Retina (tissue), 1 donor: ENCODE measurements at places on chromosomes 3 and 15.

DNA sequence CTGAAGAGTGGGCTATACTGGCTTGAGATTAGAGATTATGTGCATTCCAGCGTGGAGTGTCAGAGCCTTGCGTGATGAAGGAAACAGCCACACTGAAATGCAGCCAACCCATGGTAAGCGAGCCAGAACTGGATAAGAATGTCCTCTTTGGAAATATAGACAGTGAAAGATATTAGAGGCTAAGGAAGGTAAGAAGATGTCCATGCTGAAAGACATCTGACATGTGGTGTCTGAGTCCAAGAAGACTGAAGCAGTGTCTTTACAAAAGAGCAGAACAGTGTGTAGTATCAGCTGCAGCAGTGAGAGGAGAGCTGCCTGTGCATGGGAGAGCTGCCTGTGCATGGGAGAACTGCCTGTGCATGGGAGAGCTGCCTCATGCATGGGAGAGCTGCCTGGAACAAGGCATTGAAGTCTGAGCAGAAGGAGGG is 672.2 kb downstream of the DIPK2A start:
- peak; percentile 16 for DNase-seq

DNA sequence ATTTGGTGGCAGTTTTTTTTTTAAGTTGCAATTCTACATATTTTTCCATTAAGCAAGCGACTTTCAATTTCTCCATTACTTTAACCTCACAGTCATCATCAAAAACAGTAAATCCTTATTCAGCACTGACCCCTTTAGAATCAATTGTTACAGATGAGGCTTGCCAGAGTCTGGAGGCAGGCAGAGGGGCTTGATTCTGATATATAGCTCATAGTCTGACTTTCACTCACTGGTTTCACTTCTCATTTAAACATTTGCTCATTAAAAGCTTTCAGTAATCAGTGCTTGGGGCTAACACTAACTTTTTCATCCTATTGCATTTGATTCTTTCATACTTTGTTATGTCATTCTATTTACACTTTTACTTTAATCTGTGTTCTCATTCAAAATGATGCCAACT is 88.4 kb downstream of the PYDC2 start:
- DNase-seq: no peak

GRCh38 chr3:53844262-53845102 is 1.7 kb downstream of the CHDH start:
- no peak for DNase-seq

- no peak for DNase-seq
These were observed 128.3 kb upstream of the SAMMSON start for GRCh38 chr3:69871251-69871650.

DNA sequence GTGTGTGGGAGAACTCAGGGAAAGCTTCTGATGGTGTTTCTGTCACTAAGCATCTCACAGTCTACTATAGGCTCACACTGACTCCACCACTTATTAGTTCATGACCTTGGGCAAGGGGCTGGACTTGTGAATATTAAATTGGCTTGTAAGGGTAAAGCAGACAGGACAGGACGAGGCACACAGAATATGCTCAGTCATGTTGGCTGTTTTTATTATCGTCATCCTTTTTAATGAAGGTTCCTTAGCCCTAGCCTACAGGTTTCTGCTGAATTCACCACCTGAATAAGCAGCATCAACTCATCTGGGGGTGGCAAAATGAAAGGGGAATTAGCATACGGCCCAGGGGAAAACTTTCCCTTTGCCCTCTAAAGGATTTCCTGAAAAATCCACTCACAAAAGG is 39.6 kb upstream of the LIPC start:
- no peak for DNase-seq

- DNase-seq: no peak
These were observed 13.4 kb downstream of the PML start for GRCh38 chr15:74007820-74008371.

DNA sequence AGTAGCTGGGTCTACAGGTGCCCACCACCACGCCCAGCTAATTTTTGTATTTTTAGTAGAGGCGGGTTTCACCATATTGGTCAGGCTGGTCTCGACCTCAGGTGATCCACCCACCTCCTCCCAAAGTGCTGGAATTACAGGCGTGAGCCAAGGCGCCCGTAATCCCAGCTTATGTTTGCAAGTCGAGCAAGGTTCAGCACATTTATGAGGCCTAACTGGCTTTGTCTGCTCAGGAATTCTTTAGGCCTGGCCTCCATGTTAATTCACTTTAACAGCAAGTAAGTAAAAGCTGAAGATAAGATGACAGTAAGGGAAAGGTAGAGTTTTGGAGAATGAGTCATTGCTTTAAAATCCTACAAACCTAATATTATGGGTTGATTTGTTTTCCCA is 24.6 kb downstream of the SIDT1 start:
- DNase-seq: no peak

DNA sequence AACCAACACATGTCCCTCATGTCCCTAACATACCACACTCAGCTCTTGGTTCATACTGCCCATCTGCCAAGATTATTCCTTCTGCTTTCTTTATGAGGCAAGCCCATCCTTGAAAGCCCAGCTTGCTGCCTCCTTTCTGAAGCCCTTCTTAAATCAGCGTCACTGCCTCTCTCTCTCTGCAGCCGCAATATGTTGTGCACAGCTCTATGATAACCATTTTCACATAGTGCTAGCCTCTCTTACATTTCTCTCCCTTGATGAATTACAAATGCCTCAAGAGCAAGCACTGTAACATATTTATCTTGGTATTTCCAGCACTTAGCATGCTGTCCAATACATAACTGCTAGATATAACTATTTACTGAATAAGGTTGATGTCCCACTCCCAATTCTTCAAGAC is 86.5 kb downstream of the TNIK start:
- DNase-seq: no peak

DNA sequence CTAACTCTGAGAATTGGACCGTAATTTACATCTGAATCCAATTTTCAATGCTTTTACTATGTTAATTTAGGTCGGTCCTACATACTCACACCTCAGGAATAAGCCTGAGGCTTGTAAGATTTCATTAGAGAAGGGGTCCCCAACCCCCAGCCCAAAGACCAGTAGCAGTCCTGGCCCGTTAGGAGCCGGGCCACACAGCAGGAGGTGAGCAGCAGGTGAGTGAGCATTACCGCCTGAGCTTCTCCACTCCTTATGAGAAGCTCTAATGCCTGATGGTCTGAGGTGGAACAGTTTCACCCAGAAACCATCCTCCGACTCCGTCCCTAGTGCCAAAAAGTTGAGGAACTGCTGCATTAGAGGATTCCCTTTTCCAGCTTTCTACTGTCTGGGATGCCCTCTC is 757.3 kb downstream of the SI start:
- DNase-seq: no peak

GRCh38 chr15:36805278-36805677 is 225.9 kb downstream of the CDIN1 start:
- no peak for DNase-seq

GRCh38 chr15:90043530-90044010 is 42.4 kb downstream of the ZNF710 start:
- peak; percentile 46 for DNase-seq

GRCh38 chr3:16058521-16058920 is 116.0 kb upstream of the GALNT15 start:
- DNase-seq: no peak

DNA sequence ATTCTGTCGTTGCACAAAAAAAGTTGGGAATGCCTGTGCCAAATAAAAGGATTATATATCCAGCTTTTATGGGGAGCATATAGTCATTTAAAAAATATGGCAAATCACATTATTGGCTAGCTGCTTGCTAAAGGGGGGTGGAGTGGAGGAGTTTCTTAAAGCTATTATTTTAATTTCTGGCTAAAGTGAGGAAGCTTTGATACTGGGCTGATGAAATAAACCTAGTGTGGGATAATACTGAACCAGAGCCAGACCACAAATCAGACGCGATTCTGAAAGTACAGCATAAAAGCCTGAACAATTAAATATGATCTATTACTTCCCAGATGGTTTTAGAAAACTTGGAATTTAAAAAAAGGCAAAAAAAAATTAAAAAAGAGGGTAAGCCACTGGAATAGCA is 14.4 kb downstream of the POLR2M start:
- no peak for DNase-seq

DNA sequence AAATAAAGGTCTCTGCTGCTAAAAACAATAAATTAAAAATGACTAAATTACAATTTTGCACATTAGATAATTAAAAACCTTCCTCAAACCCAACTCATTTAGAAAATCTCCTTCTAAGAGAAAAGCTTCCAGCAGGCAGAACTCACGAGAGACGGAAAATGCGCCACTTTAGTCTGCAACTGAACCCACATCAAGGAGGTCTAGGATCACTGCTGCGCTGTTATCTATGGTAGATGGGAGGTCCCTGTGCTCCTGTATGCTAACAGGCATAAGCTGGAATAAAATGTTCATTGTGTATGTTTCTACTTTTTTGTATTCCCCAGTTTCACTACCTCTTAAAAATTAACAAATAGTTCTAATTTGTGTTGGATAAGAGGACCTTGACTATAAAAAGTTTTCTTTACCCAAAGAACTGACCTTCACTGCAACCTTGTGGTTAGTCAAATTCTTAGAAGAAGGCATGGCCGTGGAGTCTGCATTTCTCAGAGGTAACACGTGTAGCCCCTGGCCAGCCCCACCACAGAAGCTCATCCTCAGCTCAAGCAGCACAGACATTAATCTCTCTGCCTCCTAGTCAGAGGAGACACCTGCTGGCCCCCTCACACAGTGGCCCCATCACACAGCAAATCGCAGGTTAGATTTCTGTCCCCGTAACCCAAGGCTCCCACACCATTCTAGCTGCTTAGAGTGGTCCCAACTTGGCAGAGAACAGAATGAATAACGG is 22.3 kb downstream of the STIMATE start:
- no peak for DNase-seq

GRCh38 chr3:182715006-182715405 is 78.3 kb upstream of the ATP11B start:
- DNase-seq: no peak

DNA sequence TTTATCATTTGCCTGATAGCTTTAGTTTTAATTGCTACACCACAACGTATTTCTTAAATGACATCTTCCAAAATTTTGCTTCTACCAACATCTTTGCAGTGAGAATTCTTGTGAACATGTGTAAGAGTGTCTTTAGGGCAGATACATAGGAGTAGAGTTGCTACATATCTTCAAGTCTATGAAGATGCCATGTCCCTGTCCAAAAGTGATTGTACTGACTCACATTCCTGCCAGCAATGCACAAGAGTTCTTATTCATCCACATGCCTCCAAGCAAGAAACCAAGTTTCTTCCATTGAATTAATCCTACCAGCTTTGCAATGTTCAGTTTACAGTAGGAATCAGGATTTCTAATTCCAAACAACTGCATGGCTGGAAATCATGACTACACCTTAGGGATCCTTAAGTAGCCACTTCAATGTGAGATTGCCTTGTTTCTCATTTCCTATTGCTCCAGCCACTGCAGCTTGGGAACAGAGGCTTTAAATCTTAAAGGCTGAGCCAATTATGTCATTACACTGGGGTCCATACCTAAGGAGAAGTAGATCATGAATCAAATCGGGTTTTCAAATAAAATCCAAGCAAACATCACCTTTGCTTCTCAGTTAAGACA is 44.5 kb downstream of the BCL2L10 start:
- DNase-seq: no peak

- no peak for DNase-seq
These were observed 42.6 kb upstream of the SEMA6D start for GRCh38 chr15:47674586-47675232.

GRCh38 chr15:96849271-96849900 is 518.9 kb downstream of the NR2F2 start:
- DNase-seq: no peak

GRCh38 chr3:85740561-85740960 is 781.8 kb downstream of the CADM2 start:
- DNase-seq: no peak

DNA sequence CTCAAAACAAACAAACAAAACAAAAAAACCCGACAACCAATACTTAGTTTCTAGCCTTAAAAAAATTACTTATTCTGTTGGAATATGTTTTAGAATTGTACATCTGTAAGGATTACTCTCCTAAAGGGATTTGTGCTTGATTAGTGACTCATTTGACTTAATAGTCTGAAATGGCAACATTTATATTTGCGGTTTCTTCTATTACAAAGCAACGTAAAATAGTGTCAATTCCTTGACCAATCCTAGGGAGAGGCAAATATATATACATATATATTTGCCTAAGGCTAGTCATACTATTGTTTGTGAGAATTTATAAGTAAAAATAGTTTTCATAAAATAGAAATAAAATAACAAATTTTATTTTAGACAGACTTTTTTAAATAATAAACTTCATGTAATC is 39.7 kb downstream of the C3orf62 start:
- DNase-seq: no peak

DNA sequence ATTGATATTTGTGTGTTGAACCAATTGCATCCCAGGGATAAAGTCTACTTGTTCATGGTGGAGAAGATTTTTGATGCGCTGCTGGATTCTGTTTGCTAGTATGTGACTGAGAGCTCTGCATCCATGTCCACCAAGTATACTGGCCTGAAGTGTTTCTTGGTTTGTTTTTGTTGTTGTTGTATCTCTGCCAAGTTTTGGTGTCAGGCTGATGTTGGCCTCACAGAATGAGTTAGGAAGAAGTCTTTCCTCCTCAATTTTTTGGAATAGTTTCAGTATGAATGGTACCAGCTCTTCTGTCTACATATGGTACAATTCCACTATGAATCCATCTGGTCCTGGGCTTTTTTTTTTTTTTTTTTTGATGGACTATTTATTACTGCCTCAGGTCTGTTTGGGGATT is 50.9 kb upstream of the OSTN start:
- DNase-seq: no peak

DNA sequence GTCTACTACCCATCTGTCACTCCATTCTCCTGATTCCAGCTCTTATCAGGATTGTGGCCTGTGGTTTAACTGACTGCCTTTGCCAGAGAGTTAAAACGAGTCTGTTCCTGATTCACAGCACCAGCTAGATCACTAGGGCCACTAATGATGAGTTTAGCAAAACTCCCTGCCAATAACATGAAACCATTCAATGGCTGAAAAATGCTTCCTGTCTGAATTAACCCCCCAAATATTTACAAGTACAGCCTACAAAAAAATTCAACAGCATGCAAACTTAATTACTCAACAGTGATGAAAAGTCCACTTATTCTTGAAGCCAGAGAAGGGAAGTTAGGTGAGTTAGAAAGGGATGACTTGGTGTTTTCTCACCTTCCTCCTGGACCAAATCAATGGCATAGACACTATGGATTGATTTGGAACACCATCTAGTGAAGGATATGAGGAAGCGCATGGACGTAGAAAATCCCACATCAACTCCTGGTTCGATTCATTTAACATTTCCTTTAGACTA is 141.4 kb downstream of the TGFBR2 start:
- no peak for DNase-seq

DNA sequence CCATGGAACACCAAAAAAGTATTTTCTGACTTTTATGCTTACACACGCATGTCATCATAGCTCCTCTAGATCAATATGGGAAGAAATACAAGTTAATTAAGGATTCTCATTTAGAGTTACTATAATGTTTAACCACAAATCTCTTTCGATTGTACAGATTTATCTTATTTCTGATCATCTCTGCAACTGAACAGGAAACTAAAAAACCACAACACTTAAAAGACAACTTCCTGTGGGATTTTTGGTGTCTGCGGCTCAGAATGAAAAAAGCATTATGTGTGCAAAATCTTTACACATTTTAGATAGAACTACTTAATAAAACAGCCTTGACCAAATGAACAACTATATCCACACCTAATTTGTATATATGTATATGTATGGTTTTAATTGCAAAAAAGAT is 3.0 kb upstream of the TJP1 start:
- DNase-seq: no peak

- DNase-seq: no peak
These were observed 8.6 kb upstream of the STX19 start for GRCh38 chr3:94036909-94037507.

- DNase-seq: no peak
These were observed 37.3 kb downstream of the RFT1 start for GRCh38 chr3:53092942-53093341.

- DNase-seq: no peak
These were observed 103.0 kb downstream of the LARS2 start for GRCh38 chr3:45491344-45491743.
